ENCODE measurements at places on chromosomes 4 and X.

GRCh38 chr4:55801498-55801897, 18.1 kb upstream of the EXOC1L start:
- no peak for DNase-seq

GRCh38 chr4:153916273-153916755, 127.4 kb upstream of the SFRP2 start:
- DNase-seq, result no peak

GRCh38 chr4:183082053-183082452, 17.0 kb upstream of the WWC2 start:
- DNase-seq, result no peak

DNA sequence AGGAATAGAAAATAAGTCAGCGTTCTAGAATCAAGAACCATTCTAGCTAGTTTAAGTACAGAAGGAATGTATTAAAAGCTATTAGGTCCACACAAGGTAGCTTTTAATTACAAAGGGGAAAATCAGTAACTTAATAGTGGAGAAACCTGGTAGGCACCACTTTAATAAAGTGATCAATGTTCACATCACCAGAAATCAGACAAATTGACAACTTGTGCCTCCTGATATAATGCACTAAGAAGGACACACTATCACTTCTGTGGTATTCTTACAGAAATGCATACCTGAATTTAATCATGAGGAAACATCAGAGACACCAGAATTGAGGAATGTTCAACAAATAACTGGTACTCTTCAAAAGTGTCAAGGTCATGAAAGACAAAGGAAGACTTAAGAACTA, 54.9 kb downstream of the NYX start:
- no peak for DNase-seq

DNA sequence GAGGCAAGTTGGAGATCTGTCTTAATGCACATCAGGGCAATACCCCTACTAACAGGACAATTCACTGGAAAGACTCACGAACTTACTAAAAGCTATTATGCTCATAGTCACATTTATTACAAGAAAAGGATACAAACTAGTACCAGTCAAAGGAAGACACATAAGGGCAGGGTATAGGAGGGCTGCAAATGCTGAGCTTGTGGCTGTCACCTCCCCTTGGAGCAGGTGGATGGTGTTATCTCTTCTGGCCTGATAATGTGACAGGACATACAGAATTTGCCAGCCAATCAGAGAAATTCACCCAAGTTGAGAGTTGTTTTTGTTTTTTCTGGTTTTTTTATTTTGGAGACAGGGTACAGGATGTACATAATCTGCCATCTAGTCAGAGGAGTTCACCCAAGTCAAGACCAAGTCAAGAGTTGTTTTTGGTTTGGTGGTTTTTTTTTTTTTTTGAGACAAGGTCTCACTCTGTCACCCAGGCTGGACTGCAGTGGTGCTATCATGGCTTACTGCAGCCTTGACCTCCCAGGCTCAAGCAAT, 8.8 kb downstream of the HERC5 start:
- DNase-seq, result no peak

DNA sequence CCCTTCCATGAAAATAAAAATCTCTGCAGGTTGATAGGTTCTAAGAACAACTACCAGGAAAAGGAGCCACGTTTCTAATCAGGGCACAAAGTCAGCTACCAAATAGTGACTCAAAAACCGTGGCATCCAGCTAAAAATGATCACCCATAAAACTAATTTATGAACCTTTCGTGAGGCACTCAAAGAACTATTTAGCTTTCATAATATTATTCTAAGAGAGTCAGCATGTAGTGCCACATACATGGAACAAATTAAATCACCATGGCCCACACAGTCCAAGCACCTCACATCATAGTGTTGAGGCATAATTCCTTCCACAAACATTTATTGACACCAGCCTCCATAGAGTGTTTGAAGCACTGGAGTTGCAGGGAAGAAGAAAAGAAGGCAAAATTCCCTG, 252.0 kb upstream of the PPARGC1A start:
- DNase-seq, result no peak

DNA sequence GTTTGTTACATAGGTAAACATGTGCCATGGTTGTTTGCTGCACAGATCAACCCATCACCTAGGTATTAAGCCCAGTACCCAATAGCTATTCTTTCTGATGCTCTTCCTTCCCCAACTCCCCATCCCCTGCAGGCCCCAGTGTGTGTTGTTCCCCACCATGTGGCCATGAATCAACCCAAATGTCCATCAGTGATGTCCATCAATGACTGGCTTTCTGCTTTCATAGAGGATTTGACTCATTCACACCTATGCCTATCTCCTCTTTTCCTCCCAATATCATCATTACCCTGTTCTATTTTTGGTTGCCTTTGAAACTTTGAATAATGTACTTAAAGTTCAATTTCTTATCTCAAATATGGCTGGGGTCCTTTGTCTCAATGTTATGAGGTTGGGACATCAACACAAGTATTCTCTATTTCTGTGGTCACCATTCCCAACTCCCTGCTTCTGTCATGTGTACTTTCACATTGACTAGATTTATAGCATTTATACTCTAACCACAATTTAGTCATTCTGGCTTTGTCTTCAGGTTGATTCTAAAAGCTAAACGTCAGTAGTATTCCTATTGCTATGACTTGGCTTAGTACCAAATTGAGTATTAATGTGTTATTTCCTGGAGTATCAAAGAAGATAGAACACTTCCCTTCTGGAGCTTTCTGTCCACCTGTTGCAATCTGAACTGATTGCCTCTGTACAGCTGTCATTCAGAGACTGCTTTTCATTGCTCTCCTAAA, 107.2 kb downstream of the TAB3 start:
- DNase-seq, result no peak

- DNase-seq, result peak; percentile 29
Observed at GRCh38 chr4:41887821-41888686, 47.2 kb upstream of the TMEM33 start.

GRCh38 chr4:129264008-129264657, 168.2 kb downstream of the C4orf33 start:
- DNase-seq, result no peak

GRCh38 chrX:146036000-146036399, 218.4 kb downstream of the SLITRK2 start:
- DNase-seq, result no peak

- no peak for DNase-seq
Observed at GRCh38 chrX:139692506-139692849, 15.5 kb downstream of the MCF2 start.

DNA sequence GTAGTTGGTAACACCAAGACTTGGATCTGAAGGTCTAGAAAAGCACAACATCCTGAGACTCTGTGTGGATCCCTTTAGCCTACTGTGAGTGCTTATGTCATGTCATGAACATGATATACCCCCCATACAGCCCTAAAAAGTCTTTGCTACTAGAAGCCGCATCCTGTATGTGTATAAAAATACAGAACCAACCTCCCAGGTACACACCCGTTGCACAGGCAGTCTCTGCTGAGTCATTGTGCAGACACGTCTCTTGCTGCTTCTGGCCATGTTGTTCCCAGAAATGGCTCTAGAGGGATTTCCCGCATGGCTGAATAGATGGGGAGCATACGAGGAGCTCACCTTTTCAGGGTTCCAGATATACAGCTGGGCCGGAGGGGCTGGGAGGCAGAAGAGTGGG, 93.3 kb downstream of the MAMLD1 start:
- no peak for DNase-seq

DNA sequence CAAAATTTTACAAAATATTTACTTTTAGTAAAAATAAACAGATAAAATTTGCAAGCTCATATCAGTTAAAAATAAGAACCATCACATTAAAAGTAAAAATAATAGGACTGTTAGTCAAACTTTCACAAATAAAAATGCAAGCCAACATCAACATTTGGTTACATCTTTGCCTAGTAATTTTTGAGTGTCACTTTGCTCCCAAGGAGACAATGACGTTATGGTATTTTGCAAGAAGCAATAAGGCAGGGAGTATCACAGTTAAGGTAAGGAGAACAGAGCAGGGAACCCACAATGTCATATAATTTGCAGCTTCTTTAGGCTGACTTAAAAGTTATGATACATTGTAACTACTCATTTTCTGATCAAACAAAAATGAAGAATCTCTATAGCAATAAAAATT, 98.7 kb downstream of the ATP8A1 start:
- DNase-seq, result no peak

- no peak for DNase-seq
Observed at GRCh38 chr4:2292646-2293108, 30.8 kb upstream of the MXD4 start.

DNA sequence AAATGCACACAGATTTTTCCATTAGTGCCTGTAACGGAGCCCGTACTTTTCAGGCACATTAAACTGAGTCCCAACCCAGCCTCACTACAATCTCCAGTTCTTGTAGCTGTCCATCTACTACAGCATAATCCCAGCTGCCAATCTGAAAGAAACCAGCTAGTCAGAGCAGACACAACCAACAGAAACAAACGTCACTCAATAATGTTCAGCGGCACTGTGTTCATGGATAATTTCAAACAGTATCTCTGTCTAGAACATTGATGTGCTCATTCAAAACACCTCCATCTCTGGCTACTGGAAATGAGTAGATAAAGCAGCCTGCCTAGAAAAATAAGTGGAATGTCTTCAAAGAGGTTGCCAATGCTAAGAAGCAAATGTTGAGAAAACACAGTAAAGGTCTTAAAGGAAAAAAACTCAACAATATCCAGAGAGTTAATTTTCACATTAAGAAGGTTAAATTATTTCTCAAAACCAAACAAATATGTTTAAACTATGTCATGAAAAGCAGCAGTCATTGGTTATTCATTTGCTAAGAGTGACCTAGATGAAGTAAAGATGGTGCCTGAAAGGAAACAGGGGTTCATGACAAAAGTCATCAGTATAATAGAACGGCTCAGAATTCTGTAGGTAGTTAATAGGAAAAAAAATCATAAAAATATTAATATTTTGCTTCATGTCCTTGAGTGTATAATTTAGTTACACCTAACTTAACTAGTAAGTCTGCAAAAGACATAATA, 245.1 kb upstream of the MAB21L2 start:
- no peak for DNase-seq

DNA sequence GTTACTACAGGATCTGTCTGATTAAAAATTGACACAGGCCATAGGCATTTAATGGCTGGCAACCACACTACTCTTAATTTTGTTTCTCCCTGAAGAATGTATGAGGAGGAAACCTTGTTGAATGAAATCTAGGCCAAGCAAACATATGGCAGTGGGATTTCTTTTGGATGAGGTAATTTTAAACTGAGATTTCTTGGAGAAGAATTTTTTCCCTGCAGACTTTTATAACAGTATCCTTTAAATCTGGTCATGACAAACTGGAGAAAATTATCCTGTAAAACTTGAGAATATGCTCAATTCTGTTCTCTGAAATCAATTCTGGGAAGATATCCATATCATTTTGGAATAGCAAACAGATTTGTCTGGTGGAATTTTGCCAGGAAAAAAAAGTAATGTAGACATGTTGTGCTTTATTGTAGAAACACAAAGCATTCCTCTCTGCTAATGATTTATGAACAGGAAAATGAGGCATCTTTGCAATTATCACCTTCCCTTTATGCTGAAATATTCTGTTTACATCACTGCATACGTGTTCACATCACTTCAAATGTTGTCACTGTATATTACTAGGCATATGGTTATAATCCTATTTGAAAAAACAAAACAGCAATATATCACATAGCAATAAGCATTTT, 108.3 kb upstream of the ARSJ start:
- peak; percentile 4 for DNase-seq

DNA sequence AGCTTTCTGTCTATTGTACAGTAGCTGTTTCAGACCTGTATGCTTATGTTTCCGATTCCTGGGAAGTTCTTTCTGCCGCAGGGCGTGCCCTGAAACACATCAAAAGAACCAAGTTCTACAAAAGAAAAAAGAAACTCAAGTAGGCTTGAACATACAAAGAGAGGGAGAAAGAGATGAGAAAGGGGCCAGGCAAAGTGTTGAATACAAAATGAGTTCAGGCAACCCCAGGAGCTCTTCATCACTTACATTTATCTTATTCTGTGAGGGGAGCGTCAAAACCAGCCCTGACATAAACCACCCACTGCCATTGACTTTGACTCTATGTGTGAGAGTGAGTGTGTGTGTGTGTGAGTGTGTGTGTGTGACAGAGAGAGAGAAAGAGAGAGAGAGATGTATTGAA, 26.5 kb upstream of the ATOH1 start:
- DNase-seq, result no peak

GRCh38 chrX:139815771-139816170, 107.8 kb upstream of the MCF2 start:
- no peak for DNase-seq

GRCh38 chr4:106652095-106652494, 283.5 kb upstream of the GIMD1 start:
- no peak for DNase-seq

GRCh38 chr4:625631-626161, 323 bp downstream of the PDE6B start:
- no peak for DNase-seq

DNA sequence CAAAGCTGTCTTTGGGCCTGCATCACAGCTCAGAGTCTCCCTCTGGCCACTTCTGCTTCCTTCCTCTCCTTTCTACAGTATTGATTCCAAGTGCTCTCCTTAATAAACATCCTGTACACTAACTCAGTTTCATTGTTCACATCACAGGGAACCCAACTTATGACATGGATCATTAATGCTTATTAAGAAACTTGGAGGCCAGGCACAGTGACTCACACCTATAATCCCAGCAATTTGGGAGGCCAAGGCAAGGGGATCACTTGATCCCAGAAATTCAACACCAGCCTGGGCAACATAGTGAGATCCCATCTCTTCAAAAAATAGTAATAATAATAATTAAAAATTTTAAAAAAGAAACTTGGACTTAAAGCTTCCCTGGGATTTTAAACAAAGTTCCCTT, 89.2 kb upstream of the EFHC2 start:
- DNase-seq, result no peak

GRCh38 chrX:69361311-69361845, 142.7 kb upstream of the NALF2 start:
- no peak for DNase-seq

GRCh38 chrX:44280116-44280515, 63.4 kb downstream of the EFHC2 start:
- no peak for DNase-seq

- no peak for DNase-seq
Observed at GRCh38 chr4:6538575-6538974, 36.4 kb upstream of the MAN2B2 start.

DNA sequence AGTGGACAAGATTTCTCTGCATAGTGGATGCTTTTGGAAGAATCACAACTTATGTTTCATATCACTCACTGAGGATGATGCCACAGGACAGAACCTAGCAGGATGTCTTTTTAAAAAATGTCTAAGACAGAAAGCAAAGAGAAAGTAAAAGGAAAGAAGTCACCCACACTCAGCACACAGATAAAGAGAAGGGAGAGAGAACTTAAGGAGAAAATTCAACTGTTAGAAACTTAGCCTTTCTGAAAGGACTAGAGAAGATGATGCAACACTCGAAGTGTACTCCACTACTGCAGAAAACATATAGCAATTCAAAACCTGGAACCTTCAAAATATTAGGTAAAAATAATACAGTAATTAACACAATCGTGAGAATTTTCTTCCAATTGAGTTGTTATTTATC, 52.8 kb upstream of the STK26 start:
- DNase-seq, result no peak

GRCh38 chrX:15563056-15563455, 37.7 kb downstream of the ACE2 start:
- DNase-seq, result no peak

Measured in NCI-H1694 treated with DMSO at 0.1 percent for 48 hours (cell line).